ENCODE measurements at places on chromosomes 13 and 19.

DNA sequence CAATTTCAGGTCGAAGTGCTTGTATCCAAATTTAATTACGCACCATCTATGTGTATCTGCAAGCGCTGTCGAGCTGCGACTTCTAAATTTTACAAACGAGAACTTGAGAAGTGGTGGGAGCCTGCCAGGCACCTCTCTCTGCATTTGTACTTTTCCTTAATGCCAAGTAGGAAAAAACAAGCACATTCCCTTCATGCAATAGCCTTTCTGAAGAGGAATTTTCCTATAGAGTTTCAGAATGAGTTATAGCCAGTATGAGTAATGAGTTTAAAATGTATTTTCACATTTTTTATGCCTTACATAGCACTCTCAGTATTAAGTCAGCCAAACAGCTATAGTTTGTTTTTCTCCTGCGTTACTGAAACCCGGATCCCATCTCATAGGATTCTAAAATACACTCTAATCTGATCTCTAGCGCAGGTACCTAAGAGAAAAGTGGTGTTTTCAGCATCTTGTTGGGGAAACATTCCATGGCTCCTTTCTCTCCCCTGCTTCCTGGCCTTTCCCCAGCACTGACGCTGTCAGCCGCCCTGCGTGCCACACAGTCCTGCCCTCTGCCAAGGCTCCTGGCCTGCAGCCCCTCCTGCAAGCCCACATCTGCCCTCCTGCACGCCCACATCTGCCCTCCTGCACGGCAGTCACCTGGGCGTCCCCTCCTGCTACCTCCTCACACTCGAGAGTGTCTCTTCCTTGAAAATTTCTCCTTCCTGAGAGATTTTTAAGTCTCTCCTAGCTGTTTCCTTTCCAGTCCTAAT lies 526.9 kb downstream of the MYO16 start:
- peak; percentile 73 for DNase-seq

- no peak for DNase-seq
Measured at GRCh38 chr19:1236576-1236975, 1.2 kb downstream of the CBARP start.

GRCh38 chr19:35995048-35995993 lies at the start of gene SDHAF1:
Gene SDHAF1 (plus strand): TSS chr19:35995188. CDS start chr19:35995275, 87 bp downstream.
- DNase-seq, result peak; percentile 55

GRCh38 chr19:15893477-15893876 lies 4.4 kb downstream of the CYP4F2 start:
- DNase-seq, result no peak

DNA sequence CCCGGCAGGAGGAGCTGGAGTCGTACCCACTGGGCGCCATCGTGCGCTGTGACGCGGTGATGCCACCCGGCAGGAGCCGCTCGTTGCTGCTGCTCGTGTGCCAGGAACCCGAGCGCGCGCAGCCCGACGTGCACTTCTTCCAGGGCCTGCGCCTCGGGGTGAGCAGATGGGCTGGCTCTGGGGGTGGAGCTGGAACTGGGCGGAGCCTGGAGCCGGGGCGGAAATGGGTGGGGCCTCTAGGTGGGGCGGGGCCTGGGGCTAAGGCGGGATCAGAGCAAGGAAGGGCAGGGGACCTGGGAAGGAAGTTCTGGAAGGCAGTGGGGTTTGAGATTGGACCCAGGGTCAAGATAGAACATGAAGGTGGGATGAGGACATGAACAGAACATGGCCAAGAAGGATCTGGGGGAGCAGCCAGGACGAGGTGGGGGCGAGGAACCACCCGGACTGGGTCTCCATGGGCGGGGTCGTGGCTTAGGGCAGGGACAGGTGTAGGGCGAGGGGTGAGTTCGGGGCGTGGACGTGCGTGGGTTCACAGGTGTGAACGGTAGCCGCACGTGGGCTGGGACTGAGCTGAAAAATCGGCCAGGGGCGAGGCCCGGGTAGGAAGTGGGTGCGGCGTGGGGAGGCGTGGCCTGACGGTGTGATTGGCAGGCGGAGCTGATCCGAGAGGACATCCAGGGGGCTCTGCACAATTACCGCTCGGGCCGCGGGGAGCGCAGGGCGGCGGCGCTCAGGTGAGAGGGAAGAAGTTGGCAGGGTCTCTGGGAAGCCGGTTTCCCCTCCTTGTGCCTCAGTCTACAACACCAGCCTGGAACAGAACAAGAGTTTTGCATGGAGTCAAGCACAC lies 4.7 kb downstream of the EPS8L1 start:
- no peak for DNase-seq

- no peak for DNase-seq
Measured at GRCh38 chr19:49655570-49656455, 9.8 kb downstream of the IRF3 start.

DNA sequence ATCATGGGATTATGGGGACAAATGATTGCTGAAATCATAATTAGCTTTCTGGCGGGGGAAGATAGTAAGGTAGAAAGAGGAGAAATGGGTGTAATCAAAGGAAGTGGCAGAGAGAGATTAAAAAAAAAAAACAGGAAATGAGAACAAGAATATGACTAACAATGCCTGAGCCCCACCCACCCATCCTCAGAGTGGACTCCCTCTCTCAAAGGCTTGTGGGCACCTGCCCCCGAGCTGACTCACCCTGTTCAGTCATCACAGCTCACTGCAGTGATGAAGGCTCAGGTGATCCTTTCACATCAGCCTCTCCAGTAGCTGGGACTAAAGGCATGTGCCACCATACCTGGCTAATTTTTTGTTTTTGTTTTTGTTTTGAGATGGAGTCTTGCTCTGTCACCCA lies 26.4 kb upstream of the TPT1 start:
- DNase-seq, result peak; percentile 86

GRCh38 chr13:26020891-26021290 lies 30.9 kb downstream of the SHISA2 start:
- DNase-seq, result no peak

- no peak for DNase-seq
Measured at GRCh38 chr13:98801626-98802418, 49.4 kb upstream of the SLC15A1 start.

- no peak for DNase-seq
Measured at GRCh38 chr13:53408847-53409568, 380.4 kb downstream of the OLFM4 start.

GRCh38 chr13:46607768-46608564 lies 55.0 kb downstream of the LRCH1 start:
- no peak for DNase-seq

GRCh38 chr13:105441051-105441750 lies 1094.3 kb downstream of the EFNB2 start:
- no peak for DNase-seq

DNA sequence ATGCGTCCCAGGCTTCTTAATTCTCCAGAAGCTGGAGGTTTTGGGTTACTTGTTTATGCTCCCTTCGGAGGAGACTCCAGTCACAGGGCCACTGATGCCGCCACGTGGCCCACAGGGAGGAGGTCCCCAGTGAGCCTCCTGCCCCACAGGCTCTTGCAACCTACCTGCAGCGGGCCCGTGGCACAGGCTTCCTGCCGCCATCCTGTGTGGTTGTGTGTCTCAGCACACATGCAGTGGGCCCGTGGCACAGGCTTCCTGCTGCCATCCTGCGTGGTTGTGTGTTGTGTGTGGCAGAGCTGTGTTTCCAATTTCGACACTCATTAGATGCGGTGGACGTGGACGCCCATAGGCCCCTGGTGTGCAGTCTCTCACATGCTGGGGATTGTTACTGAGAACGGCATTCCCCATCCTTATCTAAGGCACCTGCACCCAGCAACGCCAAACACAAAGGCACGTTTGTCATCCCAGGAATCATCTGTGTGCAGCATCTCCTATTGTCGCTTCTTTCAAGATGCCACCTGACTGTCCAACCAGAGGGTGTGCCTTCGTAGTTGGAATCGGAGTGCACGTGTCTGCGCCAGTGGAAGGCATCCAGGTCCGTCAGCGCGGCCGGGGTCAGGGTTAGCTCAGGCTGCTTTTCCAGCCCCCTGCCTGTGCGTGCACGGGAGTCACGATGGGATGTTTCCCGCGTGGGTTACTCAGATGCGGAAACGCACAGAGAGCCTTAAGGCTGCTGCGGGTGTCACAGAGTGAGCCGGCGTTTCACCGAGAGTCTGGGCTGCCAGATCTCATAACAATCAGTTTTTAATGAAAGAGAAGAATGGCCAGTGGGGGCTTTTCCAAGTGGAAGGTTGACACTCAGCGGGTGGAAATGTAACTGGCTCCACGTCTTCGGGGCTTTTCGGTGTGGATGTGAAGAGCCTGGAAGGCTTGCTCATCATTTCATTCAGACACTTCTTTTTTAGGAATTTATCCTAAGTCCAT lies 119.8 kb downstream of the ATP11A start:
- no peak for DNase-seq

DNA sequence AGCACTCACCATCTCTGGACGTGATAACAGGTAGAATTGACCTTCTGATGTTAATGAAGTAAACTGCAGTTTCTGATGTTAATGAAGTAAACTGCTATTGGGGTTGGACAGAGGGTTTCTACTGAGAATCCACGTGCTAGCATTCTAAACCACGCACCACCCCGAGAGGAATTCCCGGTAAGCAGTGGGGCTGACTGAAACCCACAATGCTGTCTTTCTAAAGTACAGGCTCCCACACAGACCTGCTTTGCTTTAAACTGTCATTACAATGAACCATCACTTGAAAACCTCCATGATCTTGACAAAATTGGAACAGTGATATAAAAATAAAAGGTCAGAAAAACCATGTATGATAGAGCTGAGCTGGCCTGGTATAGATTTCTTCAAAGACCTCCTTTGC lies 559.0 kb downstream of the FGF9 start:
- no peak for DNase-seq

- DNase-seq, result no peak
Measured at GRCh38 chr19:44072543-44073401, 813 bp downstream of the ZNF284 start.

DNA sequence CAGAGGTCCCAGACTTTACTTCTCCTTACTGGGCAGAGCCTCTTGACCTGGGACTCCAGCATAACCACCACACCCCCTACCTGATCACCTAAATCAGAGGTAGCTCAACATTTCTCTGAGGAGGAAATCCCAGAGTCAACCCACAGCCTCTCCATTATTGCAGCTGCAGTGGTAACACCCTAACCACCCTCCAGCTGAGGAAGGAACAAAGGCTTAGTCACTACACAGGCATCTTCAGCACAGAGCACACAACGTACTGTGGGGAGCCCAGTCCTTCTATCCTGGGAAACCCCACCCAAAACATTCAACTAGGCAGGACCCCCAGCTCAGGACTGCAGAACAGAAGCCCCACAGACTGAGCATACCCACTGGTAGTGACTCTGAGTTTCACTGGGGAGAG lies 824.7 kb upstream of the SLITRK5 start:
- DNase-seq, result no peak

- no peak for DNase-seq
Measured at GRCh38 chr13:24119626-24120508, 40.7 kb upstream of the SPATA13 start.

GRCh38 chr13:21047591-21048282 lies 13.6 kb downstream of the LATS2 start:
- no peak for DNase-seq

DNA sequence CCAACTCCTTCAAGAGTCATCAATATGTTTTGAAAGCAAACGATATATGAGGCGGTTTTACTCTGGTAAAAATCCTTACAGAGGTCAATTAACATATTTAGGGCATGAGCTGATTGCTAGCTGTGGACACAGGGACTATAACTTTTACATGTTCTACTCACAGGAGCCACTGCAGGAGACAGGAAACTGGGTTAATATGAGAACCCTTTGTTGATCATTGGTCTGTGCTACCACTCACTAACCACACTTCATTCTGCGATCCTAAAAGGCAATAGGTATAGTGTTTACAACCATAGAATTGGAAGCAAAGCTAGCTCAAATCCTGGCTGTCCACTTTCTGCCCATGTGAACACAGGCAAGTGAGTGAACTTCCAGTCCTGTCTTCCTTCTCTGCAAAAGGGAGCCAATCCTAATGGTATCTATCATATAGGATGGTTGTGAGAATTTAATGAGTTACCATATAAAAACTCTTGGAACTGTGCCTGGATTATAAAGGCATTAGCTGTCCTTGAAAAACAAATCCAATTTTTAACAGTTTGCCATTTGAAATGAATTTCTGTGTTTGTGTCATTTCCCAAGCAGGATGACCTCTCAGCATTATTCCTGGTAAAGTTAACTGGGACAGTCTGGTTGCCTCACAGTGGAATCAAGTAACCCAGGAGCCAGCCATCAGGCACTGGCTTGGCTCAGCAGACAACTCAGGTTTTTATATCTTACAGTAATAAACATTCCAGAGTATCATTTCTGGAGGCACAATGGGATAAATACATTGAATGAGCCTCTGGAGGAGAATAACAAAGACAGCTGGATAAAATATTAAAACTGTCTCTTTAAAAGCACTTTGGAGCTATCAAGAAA lies 29.8 kb upstream of the RAP2A start:
- no peak for DNase-seq

- DNase-seq, result no peak
Measured at GRCh38 chr13:35143123-35143522, 201.1 kb downstream of the NBEA start.

GRCh38 chr19:3046698-3047495 lies 15.4 kb downstream of the TLE5 start:
- no peak for DNase-seq

- no peak for DNase-seq
Measured at GRCh38 chr19:57047743-57048142, 72.0 kb upstream of the USP29 start.

- DNase-seq, result no peak
Measured at GRCh38 chr19:11284515-11284914, 11.4 kb upstream of the TSPAN16 start.

GRCh38 chr13:44273991-44274770 lies 99.4 kb upstream of the SERP2 start:
- DNase-seq, result no peak

- DNase-seq, result peak; percentile 18
Measured at GRCh38 chr19:30003866-30004265, 61.8 kb downstream of the URI1 start.

DNA sequence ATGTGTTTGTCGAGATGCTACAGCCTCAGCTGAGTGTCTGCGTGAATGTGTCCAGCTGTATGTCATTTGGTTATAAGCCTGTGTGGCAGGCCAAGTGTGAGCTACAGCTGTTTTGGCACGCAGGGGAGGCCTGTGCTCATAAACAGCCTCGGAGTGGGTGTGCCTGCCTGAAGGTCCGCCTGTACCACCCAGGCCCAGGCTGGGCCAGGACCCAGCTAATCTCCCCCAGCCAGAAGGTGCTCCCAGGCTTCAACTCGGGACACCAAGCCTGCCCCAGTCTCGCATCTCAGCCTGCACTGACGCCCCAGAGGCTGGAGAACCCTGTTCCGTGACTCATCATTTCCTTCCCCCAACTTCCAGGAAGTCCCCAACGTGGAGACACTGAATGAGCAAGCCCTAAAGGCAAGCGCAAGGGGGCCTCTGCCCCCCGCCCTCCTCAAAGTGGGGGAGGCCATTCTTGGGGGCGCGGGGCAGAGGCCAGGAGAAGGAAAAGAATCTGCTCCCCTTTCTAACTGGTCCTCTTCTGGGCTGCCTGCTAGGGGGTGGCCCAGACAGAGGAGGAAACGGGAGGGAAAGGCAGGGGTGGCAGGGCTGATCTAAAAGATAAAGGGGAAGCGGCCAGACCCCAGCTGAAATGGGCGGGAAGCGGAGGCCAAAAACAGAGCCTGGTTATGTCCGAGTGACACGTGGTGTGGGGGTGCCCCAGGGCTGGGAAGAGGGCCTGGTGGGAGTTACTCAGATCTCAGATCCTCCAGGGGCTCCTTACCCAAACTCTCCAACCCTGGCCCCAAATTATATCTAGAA lies 2.0 kb downstream of the SLC1A5 start:
- peak; percentile 64 for DNase-seq
